ENCODE measurements at places on chromosomes 2 and 18.
A peak's percentile ranks its signal among the peaks of the same experiment; 100 is the strongest.

DNA sequence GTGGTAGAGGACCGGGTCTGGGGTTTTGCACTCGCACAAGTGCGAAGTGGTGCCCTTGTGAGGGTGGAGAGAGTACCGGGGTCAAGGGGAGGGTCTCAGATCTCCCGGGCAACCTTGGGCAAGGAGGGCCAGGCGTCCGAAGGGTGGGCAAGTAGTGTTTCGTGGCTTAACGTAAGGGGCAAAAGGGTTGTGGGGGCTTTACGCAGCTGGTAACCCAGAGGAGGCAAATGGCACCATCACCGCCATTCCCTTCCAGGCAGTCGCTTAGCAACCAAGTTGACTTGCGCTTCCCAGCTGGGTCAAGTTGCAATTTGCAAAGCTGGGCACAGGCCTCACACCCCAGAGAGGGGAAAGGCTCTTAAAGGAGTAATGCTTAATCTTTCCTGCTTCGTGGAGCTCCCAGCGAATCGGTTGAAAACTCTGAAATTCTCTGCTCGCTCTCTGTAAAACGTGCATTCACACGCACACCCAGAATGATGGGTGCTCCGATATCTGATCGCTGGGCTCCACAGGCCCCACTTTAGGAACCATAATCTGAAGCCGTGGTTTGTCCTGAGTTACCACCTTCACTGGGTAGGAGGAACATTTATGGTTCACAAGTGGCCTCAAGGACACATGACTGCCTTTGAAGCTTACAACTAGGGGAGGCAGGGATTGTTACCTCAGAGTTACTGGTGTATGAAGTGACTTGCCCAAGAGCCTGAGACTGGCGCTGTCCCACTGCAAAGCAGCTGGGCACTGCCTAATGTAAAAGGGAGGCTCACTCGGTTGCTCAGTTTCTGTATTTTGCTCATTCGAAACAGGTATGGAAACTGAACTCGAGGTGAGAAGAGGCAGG, 127.9 kb downstream of the UXS1 start:
- DNase-seq: no peak

GRCh38 chr2:128686881-128687555, 368.4 kb upstream of the HS6ST1 start:
- no peak for DNase-seq

GRCh38 chr2:241270531-241270930, 44.9 kb downstream of the HDLBP start:
- DNase-seq: no peak

DNA sequence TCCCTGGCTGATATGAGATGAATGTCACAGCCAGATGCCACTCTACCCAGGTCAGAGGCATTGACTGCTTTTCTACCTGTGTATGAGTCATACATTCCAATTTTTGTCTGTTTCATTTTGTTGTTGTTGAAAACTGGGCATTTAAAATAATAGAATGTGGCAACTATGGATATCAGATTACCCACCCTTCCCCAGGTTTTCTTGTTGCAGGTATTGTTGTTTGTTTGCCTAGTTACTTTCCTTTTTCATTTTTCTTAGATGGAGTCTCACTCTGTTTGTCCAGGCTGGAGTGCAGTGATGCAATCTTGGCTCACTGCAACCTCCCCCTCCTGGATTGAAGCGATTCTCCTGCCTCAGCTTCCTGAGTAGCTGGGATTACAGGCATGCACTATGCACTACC, 70.2 kb downstream of the LRRC30 start:
- no peak for DNase-seq

DNA sequence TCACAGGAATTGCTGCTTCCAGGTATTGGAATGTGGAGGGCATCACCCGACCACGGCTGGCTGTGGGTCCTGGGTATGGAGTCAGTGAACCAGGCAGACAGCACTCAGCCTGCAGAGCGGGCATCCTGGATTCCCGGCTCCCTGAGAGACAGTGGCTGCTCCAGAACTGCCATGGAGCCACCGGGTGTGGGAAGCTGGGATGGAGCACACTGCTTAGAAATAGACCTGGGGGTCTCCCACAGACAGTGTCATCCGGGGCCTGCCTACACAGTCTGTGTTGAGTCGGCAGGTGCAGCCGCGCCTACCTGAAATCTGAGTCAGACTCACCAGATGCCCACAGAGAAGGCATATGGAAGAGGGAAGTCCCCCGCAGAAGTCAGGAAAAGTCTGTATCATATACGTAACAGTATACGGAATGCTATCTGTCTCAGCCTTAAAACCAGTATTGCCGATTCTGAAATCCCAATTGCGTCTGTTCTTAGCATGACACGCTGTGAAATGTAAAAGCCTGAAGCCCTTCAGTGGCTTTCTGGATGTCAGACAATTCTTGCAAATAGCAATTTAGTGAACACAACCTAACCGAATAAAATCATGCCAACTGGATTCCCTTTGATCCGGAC, 509.7 kb upstream of the MYT1L start:
- no peak for DNase-seq

GRCh38 chr2:236209996-236210395, 41.8 kb upstream of the GBX2 start:
- no peak for DNase-seq

DNA sequence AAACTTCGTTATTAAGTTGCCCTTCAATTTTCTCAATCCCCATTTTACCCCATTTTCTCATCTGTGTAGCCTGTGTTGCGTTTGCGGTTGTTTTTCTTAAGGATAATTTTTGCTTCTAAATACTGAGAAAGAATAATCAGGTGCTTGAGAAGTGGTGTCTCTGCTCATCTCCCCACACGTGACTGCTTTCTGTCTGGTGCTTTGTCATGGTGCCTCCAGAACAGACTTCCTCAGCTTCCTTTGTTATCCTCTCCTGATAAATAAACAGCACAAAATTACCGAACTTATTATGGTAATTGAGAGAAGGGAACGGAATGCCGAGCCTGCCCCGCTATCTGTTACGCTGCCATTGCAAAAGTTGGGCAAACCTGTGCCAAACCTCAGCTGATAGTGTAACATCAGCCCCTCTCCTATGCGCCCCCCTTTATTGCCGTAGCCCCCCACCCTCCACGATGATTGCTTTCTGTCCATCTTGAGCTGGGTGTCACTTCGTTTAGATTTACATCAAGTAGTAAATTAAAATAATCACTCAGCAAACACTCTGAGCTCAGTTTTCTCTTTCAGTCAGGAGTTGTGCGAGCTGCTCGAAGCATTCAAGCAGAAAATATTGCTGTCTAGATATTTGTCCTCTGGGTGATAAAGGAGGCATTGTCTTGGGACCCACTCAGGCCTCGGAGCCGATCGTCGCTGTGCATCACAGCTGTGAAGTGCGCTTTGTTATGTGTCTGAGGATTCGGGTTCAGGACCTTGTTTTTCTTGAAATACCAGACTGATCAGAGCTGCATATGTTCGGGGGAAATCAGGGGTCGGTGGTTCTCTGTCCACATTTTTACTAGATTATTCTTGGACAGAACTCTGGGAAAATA, 1008.5 kb upstream of the FANCL start:
- DNase-seq: no peak

GRCh38 chr2:215946586-215946985, 66.8 kb downstream of the MREG start:
- no peak for DNase-seq

- peak; percentile 53 for DNase-seq
Measured at GRCh38 chr2:239106966-239107365, 259.1 kb downstream of the TWIST2 start.

GRCh38 chr2:240214790-240215675, 74.6 kb upstream of the OTOS start:
- DNase-seq: peak; percentile 60

All from myocyte (in vitro differentiated cells).